ENCODE measurements at places on chromosomes 5 and 9.
A peak's percentile ranks its signal among the peaks of the same experiment; 100 is the strongest.

- DNase-seq: no peak
These were observed 5.7 kb downstream of the SHB start for GRCh38 chr9:38063363-38063707.

GRCh38 chr9:115951977-115952376 lies 201.6 kb upstream of the PAPPA start:
- no peak for DNase-seq

GRCh38 chr5:9125852-9126251 lies 420.0 kb downstream of the SEMA5A start:
- DNase-seq: no peak

GRCh38 chr5:172531704-172532026 lies 77.3 kb upstream of the SH3PXD2B start:
- no peak for DNase-seq

GRCh38 chr5:78805474-78806124 lies 157.0 kb upstream of the LHFPL2 start:
- DNase-seq: no peak

GRCh38 chr9:96777426-96777864 lies 442 bp downstream of the ZNF510 start:
- DNase-seq: no peak

DNA sequence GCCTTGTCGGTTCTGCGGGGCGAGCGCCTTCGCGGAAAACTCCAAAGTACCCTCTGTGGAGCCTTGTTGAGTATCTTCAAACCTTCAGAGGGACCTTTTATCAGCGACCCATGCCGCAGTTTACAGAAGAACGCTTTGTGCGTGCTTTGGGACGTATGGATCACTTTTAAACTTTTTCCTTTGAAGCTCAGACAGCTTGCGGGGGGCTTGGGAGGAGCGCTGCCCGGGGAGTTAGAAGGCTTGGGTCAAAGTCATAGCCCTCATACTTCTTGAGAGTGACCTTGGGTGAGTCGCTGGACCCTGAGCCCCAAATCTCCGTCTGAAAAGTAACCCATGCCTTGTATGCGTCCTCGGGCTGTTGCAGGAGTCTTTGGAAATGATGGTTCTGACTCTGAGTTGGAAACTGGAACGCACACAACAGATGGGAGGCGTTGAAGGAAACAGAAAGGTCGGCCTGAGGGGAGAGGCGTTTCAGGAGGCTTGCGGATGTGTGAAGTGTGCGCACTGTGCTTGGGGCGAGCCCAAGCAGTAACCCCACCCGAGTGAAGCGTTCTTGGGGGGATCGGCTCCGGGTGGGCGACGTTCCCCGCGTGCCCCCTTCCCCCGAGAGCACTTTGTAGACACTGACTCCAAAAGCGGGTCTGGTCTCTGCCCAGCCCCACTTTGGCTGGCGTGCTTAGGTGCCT lies 661 bp upstream of the SLC25A51 start:
- DNase-seq: no peak

DNA sequence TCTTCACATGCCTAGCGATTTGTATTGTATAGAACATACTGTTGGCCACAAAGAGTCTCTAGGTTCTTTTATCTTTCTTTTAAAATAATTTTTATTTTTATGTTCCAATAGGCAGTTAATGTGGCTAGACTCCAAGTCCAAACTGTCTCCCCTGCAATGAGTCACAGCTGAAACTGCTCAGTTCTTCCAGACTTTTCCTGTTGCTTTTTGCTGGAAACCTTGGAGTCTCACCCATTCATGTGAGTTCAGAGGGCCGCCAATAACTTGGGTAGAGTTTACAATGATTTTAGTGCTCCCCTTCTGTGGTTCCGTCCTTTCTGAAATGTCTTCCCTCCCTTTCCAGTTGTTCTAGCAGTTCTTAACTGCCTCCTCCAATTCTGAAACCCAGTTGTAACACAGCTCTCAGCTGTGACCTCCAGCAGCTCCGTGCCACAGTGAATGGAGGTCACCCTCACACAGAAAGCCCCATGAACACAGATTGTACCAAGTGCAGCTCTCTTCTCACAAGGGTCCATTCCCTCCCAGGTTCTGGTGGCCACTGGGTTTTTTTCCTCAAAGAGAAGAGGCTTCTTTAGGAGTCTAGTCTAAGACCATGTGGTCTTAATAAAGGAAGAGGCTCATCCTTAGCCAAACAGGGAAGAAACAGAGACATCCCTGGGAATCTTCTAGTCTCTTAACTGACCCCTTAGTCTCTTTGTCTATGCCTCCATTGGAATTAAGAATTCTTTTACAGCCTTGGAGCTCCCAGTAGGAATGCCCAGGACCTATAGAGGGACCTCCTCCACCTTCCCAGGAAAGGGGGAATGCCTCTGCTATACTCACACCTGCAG lies 198.5 kb downstream of the SPOCK1 start:
- DNase-seq: no peak

GRCh38 chr5:59066367-59067163 lies 483.7 kb downstream of the RAB3C start:
- no peak for DNase-seq

GRCh38 chr9:115006660-115007059 lies 76.3 kb upstream of the TNFSF8 start:
- peak; percentile 72 for DNase-seq
